ENCODE measurements at places on chromosomes 11 and 22.
A peak's percentile ranks its signal among the peaks of the same experiment; 100 is the strongest.

- DNase-seq = no peak
Measured at GRCh38 chr11:64569300-64569970, 21.6 kb upstream of the SLC22A12 start.

- DNase-seq = no peak
Measured at GRCh38 chr11:23751280-23751679, 745.6 kb upstream of the LUZP2 start.

DNA sequence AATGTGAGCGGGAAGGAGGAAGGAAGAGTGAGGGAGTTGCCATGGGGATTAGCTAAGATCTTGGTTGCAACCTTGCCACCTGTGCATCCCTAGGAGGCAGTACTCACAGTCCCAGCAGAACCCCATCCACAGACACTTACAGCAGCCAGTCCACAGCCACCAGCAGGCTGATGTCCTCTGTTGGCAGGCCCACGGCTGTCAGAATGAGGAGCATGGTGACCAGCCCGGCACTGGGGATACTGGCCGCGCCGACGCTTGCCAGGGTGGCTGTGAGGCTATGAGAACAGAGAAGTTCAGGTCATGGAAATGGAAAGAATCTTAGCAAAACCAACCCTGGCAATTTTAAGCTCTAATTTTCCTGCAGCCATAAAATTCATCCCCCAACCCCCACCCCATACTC is 138.6 kb downstream of the SLC1A2 start:
- DNase-seq = no peak

- DNase-seq = no peak
Measured at GRCh38 chr11:60589611-60590010, 74.4 kb downstream of the MS4A13 start.

- no peak for DNase-seq
Measured at GRCh38 chr11:12222055-12222792, 111.8 kb downstream of the MICAL2 start.

GRCh38 chr11:6817694-6818093 is 18.2 kb upstream of the OR6A2 start:
- DNase-seq = no peak

- DNase-seq = no peak
Measured at GRCh38 chr22:37283393-37283937, 1.2 kb downstream of the CYTH4 start.

DNA sequence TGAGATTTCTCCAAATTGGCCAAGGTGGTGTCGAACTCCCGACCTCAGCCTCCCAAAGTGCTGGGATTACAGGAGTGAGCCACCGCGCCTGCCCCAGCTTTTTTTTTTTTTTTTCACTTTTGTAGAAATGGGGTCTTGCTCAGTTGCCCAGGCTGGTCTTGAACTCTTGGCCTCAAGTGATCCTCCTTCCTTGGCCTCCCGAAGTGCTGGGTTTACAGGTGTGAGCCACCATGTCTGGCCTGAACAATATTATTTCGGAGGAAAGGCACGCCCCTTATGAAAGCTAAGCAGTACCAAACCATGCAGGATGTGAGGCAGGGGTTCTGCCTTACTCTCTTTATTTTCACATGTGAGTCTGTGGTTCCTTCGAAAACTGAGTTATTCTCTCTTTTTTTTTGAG is 16.1 kb downstream of the MTCH2 start:
- DNase-seq = no peak

DNA sequence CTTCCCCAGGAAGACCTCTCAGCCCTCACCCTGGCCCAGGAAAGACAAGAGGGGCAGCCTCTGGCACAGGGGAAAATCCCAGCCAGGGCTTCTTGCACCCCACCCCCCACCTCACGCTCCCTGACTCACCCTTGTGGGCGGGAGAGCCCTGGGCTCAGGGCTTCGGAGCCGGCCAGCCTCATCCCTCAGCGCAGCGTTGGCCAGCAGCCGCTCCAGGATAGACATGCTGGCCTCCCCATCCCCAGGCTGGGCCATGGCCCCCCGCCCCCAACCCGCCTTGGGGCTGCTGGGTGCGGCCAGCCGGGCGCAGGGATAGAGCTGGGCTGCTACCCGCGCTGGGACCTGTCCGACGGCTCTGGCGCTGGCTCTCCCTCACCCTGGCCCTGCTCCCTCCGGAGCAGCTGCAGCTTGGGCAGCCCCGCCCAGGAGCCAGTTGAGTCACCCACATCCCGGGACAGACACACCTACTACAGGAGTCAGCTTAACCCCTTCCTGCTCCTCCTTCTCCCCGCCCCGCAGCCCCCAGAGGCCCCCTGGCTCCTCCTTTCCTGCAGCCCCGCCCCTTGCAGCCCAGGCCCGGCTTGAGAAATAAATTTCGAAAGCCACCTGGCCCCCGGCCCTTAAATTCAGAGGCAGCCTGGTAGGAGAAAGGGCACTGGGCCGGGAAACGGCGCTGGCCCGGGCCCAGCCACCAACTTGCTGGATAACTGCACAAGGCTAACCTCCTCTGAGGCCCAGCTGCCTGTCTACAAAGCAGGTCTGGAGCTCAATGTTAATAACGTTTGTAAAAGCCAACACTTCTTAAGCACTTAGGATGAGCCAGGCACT is 13.4 kb downstream of the TNKS1BP1 start:
- peak; percentile 59 for DNase-seq

- no peak for DNase-seq
Measured at GRCh38 chr22:49590851-49591445, 236.7 kb downstream of the BRD1 start.

DNA sequence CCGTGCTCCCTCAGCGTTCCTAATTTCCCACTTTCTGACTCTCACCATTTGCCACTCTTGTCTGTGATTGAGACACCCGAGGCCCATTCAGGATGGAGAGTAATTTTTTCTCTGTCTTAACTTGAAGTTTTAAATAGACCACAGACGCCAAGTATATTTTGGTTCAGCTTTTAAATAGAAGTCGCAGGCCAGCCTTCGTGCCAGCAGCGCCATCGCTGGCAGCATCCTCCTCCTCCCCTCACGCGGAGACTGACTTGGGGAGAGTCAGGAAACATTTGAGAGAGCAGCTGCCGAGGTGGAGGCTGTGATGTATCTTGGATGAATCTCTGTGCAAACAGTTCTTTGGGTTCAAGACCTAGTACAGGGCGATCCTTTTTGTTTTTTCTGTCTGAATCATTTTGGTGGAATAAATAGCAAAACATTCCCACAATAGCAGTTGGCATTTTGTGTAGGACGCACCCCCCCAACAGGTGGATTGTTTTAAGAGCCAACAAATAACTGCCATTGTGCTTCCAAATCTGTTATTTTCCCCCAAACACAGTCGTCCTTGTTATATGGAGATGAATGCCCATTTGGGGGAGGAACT is 889 bp upstream of the DMC1 start:
- DNase-seq = peak; percentile 61

GRCh38 chr22:29121124-29121523 is 48.3 kb downstream of the KREMEN1 start:
- no peak for DNase-seq

GRCh38 chr11:122601141-122602125 is 54.1 kb upstream of the UBASH3B start:
- DNase-seq = no peak

GRCh38 chr11:113840932-113841664 is 34.3 kb downstream of the USP28 start:
- DNase-seq = no peak

DNA sequence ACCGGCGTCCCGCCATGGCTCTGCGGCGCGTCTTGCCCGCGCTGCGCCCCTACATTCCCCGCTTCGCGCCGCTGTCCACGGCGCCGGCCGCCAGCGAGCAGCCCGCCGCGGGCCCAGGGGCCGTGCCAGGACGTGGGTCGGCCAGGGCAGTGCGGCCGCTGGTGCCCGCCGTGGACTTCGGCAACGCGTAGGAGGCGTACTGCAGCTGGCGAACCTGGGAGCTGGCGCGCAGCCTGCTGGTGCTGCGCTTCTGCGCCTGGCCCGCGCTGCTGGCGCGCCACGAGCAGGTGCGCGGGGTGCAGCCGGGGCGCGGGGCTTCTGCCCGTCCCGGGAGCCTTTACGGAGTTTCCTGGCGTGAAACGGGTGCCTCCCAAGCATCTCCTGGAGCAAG is 20.1 kb downstream of the DGCR6L start:
- DNase-seq = no peak

- no peak for DNase-seq
Measured at GRCh38 chr22:28759861-28760560, 12.5 kb upstream of the CCDC117 start.

- no peak for DNase-seq
Measured at GRCh38 chr11:66860449-66860831, 3.6 kb downstream of the LRFN4 start.

- DNase-seq = no peak
Measured at GRCh38 chr11:126127898-126128297, 65.2 kb upstream of the CDON start.
